ENCODE measurements at places on chromosomes 7 and 10.

GRCh38 chr7:348962-349743 is 59.2 kb downstream of the FOXL3 start:
- DNase-seq = no peak

GRCh38 chr10:99926925-99927720 is 82.6 kb downstream of the DNMBP start:
- DNase-seq = peak; percentile 36

DNA sequence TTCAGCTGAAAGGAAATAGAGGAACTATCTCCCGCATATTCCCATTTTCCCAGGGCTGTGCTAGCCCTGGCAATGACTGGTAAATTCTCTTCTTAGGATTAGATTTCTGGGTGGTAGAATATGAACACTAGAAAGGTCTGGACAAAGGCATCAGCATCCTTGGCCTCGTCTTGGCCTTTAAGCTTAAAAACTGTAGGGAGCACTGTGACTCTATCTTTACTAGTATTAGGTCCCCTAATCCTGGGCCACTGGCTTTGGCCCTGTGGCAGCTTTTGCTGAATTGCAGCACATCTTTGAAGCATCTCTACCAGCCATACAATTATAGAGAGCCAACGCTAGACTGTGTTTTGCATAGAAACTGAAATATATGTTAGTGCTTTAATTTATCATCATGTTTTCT is 41.5 kb upstream of the EBLN1 start:
- DNase-seq = peak; percentile 6

GRCh38 chr10:117663750-117664149 is 121.2 kb downstream of the EMX2 start:
- peak; percentile 98 for DNase-seq

DNA sequence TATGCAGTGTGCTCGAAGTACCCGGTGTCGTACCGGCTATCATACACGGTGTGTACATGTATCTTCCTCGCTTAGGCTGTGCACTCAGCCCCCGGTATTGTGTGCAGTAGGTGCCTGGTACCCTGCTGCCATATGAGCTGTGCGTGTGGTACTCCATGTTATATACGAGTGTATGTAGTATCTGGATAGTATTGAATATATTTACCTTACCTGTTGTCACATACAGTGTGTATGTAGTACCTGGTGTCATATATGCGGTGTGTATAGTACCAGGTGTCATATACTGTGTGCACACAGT is 1.2 kb downstream of the ZMYND11 start:
- no peak for DNase-seq

DNA sequence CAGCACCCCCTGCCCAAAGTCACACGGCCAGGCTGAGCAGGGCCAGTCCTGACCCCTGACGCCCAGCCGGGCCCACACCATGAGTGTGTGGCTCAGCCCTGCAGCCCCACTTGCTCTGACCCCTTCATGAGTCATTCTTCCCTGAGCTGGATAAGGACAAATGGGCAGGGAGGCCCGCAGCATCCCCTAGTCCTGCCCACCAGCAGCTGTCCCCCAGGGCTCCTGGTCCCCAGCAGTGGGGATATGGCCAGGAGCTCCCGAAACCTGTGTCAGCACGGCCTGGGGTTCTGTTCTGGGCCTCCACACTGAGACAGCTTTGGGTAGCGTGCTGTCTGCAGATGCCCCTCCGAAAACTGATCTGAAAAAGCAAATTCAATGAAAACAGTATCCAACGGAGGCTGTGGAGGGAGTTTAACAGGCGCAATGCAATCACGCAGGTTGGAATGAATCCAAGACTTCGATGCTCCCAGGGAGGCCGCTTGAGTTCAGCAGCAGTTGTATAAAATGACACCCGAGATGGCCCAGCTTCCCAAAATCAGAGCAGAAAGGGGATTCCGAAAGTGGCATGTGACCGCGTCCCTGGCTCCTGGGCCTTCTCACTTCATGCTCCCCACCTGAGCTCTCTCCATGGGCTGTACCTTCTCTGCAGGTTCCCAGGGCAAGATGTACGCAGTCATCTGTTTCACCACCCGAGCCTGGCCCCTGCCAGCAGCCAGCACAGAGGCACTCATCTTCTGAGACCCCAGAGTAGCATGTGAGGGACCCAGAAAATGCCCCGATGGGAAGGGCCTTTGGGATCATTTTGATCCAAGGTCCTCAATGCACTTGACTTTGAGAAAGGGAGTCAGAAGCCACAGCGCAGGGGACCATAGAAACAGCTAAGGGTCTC is 214.1 kb downstream of the USP6NL start:
- DNase-seq = no peak

GRCh38 chr10:102835007-102835482 is 2.2 kb downstream of the CYP17A1 start:
- DNase-seq = peak; percentile 66

DNA sequence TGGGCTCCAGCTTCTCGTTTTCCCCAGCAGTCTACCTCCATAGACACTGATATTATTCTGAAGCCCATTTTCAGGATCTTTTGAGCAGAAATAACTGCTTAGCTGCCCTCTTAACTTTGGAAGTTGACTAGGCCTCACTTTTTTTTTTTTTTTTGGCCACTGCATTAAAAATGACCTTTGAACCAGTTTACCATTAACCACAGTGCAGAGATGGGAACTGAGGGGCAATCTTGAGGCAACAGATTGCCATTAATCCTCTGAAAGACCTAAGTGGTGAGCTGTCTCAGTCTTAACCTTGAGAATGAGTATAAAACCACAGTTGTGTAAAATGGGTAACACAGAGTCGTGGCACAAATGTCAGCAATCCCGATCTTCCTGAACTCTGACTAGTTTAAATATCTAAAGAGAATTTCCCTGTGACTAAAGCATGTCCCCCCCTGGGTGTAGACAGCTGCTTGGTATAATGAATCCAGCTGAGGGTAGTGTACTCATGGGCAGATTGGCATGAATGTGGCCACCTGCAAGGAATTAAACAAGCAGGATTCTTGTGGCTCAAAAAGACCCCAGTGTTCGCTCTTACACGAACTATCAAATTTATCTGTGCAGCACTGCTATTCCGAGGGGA is 46.1 kb upstream of the FMC1 start:
- DNase-seq = no peak

GRCh38 chr7:101547022-101547915 is 81.8 kb downstream of the MYL10 start:
- DNase-seq = no peak

DNA sequence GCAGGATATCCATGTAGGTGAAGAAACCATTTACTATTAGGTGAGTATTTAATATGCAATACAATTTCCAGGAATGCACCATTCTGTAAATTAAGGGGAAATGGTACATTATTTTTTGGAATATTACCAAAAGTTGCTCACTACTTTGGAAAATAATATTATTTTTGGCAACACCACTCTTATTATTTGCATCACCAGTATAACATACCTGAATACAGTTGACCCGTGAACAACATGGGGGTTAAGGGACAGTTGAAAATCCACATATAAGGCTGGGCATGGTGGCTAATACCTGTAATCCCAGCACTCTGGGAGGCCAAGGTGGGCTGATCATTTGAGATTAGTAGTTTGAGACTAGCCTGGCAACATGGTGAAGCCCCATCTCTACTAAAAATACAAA is 21.2 kb upstream of the FHIP2A start:
- no peak for DNase-seq

DNA sequence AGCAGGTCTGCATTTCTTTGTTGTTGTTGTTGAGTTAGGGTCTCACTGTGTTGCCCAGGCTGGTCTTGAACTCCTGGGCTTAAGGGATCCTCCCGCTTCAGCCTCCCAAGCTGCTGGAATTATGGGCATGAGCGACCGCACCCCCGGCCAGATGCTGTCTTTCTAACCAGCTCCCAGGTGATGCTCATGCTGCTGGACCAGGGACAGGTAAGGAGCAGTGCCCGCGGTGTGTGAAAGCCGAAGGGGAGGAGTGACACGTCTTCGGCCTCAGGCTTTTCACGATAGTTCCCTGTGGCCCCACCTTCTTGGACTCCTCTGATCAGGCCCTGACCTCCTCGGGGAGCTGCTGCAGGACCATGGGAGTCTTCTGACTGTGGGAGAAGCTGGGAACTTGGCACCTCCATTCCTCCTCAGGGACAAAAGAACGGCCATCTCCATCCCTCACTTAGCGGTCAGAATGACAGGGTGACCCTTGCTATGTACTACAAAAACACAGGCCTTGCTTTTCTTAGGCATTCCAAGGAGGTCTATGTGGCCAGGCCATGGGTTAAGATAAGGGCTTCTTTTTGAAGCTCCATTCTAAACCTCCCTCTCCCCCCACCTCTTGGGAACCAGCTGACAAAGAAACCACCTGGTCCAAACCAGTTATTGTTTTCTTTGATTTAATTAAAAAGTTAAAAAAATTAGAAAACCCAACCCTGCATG is 5.5 kb downstream of the SFRP5 start:
- DNase-seq = no peak

DNA sequence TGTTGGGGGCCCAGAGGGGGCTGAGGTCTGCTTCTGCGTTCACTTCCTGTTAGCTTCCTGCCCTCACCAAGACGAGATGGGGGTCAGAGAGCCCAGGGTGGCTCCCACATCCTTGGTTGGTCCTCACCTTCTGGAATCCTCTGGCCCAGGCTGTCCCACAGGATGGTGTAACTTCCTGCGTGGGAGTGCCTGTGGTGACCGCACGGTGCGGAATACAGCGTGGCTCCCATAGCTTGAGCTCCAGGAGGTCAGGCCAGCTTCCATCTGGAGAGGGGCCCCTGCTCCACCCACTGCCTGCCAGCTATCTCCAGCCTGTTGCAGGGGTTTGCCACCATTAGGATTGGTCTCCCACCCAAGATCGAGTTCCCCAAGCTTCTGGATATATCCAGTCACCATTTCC is 681.2 kb upstream of the FOXK1 start:
- no peak for DNase-seq

DNA sequence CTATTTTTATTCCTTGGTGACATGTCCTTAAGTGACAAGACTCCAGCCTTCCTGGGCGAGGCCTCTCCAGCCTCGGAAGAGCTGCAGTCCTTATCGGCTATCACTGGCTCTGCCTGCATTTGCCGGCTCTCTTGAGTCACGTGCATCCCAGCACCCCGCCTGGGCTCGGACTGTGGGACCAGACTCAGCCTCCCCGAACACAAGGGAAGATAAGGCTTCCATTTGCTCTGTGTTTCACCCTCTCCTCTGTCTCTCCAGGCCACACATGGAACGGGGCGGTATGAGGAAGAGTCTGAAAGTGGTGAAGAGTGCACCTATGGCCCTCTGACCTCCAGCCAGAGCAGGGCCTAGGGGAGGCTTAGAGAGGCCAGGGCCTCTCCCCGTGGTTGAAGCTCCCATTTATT is 4.7 kb downstream of the GDF2 start:
- DNase-seq = no peak

GRCh38 chr7:116702046-116702785 is 30.2 kb downstream of the MET start:
- peak; percentile 40 for DNase-seq

DNA sequence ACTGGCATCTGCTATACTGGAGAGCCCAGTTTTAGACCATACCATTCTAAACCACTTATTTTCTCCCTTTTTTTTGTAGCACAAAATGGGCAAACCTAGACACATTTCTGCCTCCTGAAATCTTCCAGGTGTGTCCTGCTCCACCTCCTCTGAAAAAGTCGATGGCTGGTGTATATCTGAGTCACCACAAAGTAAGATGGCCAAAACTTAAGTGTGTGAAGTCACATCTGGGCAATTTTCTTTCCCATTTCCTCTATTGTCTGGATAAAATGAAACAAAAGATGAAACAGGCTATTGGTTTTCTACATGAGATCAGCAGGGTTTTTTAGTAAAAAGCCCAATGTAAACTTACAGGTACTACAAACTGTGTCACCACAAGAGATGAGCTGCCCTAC is 65.5 kb downstream of the OSBPL3 start:
- no peak for DNase-seq

DNA sequence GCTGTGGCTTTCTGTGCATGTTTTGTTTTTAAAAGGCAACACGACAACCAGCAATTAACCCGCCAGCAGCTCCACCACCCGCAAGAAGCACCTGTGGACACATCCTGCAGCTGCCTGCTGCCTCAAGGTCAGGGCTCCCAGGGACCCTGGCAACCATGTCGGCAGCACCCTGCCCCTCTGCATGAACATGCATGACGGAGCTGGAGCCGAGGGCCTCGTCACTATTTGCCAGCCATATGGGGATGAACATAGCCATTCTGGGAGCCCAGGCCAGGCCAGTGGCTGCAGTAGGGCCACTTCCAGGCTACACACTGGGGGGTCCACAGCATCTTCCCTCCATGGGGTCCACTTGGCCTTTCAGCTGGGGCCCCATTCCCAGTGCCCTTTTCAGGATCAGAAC is 52.9 kb downstream of the CAMK2B start:
- DNase-seq = no peak

DNA sequence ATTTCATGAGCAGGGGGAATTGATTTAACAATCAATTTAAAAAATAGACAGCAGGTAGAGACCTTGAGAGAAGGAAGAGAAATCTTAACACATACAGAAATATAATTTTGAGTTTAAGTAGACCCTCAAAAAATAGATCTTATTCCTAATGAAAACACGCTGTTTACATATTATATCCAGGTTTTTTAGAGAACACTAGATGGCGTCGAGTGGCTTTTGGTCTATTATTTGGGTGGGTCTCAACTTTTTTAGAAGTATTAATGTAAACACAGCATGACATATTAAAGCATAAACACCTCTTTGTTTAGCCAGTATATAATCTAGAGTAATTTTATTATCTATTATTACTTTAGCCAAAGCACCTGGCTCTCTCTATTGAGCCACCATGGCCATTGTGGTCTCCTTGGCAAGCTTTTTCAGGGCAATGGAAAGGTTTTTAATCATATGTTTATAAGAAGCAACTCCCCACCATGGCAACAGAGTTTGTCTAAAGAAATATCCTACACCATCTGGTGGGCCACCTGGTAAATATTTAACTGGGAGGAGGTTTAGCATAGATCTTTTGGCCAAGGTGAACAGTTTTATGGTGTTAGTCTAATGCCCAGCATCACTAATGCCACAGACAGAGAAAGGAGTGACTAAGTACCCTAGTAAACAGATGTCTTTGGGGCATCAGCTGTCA is 59.7 kb upstream of the PRSS1 start:
- DNase-seq = no peak

GRCh38 chr10:72796042-72796441 is 97.5 kb upstream of the OIT3 start:
- DNase-seq = peak; percentile 41

- peak; percentile 8 for DNase-seq
Observed at GRCh38 chr10:60270426-60270825, 119.2 kb downstream of the ANK3 start.

Data from AG10803 (cell line).